ENCODE measurements at places on chromosomes 2 and 18.

DNA sequence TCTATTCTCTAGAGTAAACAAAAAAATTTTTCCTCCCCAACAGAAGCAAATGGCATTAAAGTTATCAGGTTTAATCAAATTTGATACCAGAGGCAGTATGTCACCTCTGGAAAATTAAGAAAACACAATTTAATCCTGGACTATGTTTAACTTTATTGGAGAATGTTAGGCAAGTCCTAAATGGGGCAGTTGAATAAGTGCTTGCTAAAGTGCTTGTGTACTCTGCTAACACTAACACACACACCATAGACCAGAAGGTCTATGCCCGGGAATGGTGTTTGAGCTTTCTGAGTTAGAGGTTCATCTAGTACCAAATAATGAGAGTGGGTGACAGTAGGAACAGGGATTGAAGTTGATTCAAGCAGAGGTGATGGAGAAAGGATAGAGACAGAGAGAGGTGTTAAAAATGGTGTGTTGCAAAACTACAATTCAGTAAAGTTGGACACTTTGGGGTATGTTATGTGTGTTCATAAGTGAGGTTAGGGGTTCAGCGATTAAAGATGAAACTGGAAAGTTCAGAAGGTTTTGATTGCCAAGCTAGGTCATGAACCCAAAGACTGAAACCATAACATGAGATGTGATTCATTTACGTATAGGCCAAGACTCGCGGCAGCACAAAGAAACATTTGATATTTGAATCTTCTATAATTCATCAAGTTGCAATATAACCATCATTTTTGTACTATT lies 40.5 kb upstream of the PEX13 start:
- no peak for DNase-seq

DNA sequence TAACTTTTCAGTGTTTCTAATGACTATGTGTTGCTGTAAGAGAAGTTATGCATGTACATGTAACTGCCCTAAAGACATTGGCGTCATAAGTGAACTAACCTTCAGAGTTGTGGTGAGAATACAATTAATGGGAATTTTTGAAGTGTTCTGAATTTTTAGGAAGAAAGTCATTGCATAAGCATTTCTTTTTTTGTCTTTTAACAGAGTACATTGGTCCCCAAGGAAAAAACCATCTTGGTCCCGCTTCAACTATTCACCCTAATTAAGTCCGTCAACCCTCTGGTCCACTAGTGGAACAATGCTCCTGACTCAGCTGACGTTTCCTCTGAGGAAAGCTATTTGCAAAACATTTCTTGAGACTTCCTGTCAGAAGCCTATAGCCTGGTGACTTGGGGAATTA lies 41.1 kb upstream of the VIT start:
- no peak for DNase-seq

DNA sequence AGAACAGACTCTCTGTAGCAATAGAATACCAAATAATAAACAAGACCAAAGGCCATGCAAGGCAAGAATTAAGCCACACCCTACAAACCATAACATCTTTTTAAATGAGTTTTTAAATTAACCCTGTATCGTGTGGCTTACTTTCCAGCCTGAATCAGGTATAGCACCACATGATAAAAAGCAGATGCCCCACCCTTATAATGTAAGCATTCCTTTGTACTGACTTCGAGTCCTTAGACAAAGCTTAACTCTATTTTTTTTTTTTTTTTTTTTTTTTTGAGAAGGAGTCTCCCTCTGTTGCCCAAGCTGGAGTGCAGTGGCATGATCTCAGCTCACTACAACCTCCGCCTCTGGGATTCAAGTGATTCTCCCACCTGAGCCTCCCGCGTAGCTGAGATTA lies 1.7 kb upstream of the C2orf42 start:
- no peak for DNase-seq

DNA sequence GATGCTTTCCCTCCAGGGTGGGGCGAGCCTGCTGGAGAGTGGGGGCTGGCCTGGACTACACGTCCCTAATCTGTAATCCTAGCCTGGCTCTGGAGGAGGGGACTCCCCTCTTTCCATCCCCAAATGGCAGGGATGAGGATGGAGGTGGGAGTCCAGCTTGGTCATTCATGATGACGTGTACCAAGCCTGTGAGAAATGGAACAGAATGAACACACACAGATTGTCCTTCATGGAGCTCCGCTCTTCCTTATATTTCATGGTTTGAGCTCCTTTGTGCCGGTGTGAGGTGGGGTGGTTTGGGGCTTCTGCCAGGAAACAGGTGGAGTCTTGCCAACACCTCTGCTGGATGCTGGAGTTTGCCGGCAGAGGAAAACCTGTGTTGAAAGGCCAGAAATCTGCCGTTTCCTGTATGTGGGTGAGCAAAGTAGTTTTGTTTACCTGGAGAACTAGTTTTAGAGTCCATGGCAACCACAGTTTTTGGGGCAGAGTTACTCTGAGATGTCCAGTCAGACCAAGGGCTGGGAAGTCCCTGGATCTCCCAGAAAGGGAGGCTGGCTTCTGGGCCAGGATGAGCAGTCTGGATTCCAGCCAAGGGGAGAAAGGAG lies 417.6 kb upstream of the MEX3C start:
- DNase-seq, result no peak

GRCh38 chr2:169329688-169330554 lies 32.4 kb downstream of the LRP2 start:
- DNase-seq, result no peak

DNA sequence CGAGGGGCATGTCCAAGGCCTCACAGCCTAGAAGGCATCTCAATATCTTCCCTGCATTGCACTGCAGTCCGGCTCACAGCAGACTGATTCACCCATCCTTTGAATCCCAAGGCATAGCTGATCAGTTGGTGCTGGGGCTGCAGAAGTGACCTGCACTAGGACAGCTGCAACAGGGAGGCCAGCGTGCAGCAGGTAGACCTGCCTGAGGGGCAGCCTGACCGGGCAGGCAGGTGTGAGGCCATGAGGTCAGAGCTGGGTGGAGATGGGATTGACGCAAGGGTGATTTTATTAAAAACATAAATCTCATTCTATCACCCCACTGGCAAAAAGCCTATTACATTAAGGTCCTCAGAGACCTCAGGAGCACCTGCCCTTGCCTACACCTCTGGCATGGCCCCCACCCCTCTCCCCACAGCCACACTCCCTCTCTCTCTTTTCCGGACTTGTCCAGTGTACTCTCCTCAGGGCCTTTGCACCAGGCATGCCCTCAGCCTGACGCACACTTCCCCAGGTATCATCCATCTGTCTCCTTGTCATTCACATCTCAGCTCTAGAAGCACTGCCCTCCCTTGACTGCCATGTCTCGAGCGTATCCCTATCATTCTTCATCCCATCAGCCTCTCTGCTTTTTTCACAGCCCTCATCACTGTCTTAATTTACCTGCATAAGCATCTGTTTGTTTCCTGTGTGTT lies 63.5 kb upstream of the WIPF1 start:
- no peak for DNase-seq

GRCh38 chr2:28579606-28580005 lies 83.7 kb downstream of the PLB1 start:
- DNase-seq, result no peak

DNA sequence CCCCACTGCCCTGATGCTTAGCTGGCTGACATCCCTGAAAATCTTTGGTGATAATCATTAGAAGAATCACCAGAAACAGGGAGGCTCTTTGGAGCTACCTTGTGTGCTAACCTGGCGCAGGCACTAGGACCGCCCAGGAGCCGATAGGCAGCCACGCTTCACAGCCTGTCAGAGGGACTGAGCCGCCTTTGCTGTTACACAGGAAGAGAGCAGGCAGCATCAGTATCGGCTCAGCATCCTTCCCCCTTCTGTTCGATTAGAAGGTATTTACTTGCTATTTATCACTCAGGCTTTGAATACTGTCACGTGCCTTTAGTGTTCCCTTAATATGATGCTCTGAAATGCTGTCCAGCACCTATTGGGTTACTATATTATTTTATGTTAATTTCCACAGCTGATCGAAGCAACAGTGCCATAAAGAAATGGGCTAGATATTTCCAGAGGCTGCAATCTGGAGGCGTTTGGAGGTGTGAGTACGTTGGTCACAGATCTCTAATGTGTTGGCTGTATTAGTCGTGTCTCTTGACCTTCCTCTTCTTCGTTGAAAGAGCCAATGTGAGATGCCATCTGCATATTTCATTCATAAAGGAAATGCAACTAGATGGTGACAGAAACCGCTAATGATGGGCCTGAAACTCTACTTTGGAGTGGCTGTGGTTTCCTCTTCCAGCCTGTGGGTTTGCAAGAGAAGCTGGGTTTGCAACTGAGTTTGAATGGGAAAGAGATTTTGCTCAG lies 110.4 kb upstream of the RAB27B start:
- DNase-seq, result peak; percentile 62

DNA sequence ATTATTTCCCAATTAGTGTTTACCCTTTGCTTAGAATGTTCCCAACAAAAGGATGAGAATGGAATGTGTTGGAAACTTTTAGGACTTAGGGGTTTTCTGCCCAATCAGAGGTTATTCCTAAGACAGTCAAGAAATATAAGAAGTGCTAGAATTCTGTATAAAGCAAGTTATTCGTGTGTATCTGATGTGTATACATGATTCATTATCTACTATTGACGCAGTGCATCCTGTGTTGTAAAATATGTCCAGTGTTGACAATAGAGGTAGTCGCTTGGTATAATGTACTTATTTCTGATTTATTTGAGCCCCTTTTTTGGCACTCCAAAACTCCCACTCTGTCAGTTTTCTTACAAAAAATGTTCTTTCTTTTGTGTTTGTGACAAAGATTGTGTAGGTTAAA lies 881 bp downstream of the PIKFYVE start:
- DNase-seq, result no peak
